Ureter (tissue), 1 donor: ENCODE measurements at places on chromosomes 4 and X. TPM values are rescaled to one million over a fixed set of nuclear protein-coding genes. Genes with fewer than 3 reads are reported as not detected.

The ITM2A gene
- total RNA-seq, result 42.2 TPM

The TCP11X2 gene
- total RNA-seq, result not detected

DNA sequence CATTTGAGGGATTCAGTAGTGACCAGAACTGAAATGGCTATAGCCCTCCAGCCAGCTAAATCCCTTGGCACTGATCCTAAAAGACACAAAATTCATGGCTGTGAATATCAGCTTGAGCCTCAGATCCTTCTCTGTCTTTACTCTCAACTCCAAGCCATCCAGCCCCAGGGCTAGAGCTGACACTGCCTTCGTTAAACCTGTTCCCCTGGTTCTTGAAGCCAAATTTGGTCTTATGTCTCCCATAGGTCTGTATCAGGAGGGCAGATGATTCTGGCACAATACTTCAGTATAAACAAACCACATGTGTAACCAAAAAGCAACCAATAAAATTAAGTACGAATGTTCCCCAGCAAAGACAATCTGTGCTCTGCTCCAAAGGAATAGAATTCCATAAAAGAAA lies 78.0 kb downstream of the ANOS1 start:
- DNase-seq, result no peak

- no peak for DNase-seq
Measured at GRCh38 chr4:22356987-22357596, 158.8 kb downstream of the ADGRA3 start.

GRCh38 chr4:186405957-186406356 lies 140.0 kb downstream of the F11 start:
- DNase-seq, result no peak

DNA sequence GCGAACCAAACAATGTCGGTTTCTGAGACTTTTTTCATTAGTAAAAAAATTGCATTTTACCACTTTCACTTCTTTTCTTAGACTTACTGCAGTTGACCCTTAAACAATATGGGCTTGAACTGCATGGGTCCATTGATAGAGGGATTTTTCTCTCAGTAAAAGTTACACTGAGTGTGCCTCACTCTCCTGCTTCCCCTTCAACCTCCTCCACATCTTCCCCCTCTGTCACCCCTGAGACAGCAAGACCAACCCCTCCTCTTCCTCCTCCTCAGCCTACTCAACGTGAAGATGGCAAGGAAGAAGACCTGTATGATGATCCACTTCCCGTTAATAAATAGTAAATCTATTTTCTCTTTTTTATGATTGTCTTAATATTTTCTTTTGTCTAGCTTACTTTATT lies 43.4 kb downstream of the TEC start:
- no peak for DNase-seq

- DNase-seq, result no peak
Measured at GRCh38 chr4:166600264-166600663, 634.0 kb downstream of the SPOCK3 start.

DNA sequence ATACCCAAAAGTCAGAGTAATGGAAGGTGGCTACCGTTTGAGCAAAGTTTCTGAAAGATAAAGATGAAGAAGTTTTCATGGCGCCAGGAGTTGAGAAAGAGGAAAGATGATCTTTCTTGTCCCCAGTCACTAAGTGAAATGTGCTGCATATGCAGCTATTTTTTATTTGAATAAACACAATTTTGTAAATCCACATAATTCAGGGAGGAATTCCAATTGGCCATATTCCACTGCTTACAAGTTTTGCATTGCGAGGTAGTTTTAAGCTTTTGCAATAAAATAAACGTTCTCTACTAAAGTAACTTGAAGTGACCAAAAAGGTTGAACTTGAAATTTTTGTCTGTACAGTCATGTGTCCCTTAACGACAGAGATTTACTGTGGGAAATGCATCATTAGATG lies 139.3 kb upstream of the VCX2 start:
- no peak for DNase-seq

DNA sequence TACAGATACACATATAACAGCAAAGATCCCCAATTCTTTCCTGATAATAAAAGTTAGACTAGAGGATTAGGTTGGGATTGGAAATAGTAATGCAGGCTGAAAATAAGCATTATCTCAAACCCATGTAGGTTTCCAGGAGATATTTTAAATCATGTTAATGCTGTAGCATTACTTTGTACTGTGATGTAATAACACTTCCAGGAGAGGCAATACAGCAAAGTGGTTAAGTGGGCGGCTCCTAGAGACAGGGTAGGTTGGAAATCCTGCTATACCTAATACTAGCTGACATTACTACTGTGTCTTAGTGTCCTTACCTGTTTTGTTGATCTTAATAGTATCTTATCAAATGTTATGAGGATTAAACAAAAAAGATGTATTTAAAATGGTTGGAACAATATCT lies 9.6 kb downstream of the PAICS start:
- DNase-seq, result no peak

DNA sequence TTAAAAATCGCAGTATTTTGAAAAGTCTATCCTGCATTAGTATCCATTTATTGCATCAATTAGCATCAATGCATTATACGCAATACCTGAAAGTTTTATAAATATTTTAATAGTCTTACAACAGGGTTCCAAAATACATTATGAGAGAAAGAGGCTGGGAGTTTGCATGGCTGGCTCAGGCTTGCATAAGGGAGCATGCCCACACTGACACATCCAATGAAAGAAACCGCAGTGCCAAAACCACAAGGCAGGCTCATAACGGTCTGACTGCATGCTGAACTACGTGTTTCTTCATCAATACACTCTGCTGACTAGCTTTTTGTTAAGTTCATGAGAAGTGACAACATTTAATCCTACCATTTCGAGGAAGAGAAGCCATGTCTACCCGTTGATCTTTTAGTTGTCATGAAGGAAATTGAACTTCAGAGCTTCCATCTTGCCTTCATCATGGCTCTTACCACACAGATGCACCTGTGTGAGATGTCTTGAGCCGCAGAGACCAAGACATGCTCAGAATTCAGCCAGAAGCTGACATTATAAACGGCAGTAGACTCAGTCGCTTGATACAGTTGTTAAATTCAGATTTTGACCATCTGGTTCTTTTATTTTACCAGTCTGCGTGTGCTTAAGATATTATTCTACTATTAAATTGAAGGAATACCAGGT lies 168.8 kb upstream of the FRG1 start:
- no peak for DNase-seq

DNA sequence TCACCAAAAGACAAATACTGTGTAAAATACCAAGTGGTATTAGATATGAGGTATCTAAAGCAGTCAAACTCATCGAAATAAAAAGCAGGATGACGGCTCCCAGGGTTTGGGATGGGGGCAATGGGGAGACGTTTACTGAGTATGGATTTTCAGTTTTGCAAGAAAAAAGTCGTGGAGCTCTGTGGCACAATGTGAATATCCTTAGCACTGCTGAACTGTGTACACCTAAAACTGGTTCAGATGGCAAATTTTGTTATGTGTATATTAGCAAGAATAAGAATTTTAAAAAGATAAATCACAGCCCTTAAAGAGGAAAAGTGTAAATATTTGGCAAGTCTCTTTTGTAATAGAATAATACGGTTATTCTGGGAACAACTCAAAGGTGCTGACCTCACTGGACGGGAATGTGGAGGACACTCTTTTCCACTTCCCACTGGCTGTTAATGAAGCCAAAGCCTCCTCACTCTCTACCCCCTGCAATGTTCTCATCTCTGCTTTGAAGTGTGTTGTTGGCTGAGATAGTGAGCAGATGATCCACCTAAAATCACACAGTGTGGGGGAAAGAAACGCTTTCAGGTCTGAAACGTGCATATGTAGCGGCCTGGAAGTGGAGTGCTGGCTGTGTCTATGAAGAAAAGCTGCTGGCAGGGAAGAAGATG lies 49.2 kb downstream of the SEL1L3 start:
- no peak for DNase-seq

GRCh38 chrX:31329298-31329697 lies 257.5 kb upstream of the FTHL17 start:
- no peak for DNase-seq

- DNase-seq, result no peak
Measured at GRCh38 chrX:25523574-25524540, 508.1 kb upstream of the ARX start.

DNA sequence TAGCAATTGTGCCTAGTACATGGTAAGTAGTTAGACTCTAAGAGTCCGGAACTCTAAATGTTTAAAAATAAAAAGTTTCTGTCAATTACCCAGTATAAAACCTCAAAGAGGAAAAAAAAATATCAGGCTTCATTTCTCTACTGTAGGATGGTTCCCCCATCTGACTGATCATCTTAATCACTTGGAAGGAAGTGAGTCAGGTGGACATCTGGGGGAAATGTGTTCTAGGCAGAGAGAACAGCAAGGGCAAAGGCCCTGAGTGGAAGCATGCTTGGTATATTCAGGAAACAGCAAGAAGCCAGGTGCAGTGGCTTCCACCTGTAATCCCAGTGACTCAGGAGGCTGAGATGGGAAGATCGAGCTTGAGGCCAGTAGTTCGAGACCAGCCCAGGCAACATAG lies 2.9 kb upstream of the EIF1AX start:
- no peak for DNase-seq

DNA sequence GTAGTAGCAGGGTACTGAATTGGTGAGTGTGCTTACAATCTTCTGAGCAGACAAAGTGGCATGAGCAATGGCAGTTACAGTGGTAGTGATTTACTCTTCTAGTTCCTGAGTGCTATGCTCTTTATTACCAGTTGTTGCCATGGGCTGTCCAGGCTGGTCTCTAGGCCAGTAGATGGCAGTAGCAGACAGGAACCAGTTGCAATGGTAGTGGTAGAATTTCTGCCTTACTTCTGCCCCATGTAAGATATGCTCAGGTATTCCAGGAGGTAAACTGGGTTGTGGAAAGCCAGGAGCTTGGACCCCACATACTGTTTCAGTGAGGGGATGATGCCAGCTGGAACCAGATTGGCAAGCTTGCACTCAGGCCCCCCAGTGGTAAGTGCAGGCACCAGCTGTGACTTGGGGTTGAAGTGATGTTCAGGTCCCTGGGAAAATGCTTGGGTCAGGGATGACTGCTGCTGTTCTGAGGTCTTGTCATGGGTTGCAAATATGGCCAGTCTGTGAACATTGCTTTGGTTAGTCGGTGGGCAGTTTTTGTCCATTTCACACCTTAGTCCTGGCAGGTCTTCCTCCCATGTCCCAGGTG lies 63.0 kb upstream of the ZXDB start:
- no peak for DNase-seq

- no peak for DNase-seq
Measured at GRCh38 chr4:147769386-147769785, 37.5 kb downstream of the ARHGAP10 start.

DNA sequence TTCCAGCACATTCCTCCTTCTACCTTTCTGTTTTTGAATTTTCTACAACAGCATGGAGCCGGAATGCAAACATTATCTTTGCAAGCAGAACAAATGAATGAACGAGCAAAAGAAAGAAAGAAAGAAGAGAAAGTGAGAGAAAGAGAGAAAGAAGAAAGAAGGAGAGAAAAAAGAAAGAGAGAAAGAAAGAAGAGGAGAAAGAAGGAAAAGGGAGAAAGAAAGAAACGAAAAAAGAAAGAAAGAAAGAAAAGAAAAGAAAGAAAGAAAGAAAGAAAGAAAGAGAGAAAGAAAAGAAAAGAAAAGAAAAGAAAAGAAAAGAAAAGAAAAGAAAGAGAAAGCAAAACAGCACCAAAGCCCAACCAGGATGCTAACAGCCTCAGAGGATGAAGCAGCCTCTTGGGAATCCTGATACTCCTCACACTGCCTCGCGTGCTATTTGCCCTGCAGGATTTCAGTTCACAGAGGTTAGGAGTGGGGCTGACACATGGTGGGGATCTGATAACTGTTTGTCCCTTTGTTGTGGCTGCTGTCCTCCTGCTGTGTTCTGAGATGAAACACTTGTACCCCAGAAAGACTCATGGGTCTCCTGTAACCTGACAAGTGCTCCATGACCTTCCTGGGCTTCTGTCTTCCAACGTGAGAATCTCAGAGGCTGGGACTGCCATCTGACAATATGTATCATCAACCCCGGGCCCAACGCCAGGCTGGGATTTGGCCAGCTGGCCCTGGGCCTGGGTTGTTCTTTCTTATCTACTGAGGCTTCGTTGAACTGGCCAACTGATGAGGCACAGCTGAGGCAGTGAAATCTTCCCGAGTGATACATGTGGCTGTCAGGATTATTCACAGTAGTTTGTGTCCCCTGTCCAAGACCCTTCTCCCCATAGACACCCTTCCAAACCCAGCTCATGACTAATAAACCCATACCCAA lies 61.0 kb downstream of the SEPSECS start:
- no peak for DNase-seq

DNA sequence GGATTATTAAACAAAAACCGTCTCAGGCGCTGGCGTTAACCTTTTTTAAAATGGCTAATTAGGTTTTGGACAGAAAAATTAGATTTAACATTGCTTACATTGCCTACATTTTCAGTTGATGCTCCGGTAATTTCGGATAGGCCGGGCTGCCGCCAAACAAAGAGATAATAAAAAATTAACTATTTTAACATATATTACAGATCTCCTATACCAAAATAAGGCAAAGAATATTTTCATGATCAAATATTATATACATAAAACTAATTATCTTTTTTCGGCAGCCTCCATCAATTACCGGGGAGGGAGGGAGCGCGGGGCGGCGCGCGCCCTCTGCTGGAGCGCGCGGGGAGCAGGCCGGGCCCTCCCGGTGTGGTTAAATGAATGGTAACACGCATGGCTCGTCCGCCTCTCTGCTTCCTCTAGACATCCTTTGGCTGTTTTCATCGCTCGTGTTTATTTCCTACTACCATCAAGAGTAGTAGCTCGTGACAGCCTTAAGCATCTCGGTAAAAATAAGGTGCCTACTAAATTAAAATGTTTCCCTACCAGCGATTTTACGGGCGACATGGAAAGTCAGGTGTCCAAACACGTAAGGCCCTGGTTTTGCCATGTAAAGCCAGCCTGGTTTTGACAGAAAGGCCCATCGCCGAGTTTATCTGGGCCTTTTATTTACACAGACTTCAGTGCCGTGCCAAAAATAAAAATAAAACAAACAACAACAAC lies 52.4 kb upstream of the TMEM33 start:
- no peak for DNase-seq

DNA sequence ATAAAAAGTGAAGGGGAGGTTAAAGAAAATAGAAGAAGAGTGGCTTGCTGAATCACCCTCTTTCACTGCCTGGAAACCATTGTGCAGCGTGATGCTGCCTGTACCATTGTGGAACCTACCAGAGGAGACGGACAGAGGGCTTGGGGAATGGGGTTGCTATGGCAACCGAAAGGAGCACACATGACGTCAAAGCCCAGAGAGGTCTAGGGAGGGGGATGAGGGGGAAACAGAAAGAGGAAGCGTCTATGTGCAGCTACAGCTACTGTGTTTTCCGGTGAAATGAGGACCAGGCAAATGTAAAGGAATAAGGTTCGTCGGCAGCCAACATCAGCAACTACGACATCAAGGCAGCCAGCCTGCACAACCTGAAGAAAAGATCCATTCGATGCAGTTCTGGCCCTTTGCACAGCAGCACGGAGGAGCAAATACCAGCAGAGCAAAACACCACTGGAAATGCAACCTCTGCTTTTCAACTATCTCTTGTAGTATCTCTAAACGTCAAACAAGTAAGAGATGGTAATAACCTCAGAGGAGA lies at the start of gene MAPK10:
MAPK10 (minus strand) TSS at position 110 of the 535 bp plus-strand sequence.
- DNase-seq, result peak; percentile 74

- DNase-seq, result no peak
Measured at GRCh38 chr4:55758570-55758969, 61.0 kb upstream of the EXOC1L start.
